Myocyte (in vitro differentiated cells): ENCODE measurements at places on chromosomes 6 and 20. TPM values are rescaled to one million over a fixed set of nuclear protein-coding genes. Genes with fewer than 3 reads are reported as not detected.

DNA sequence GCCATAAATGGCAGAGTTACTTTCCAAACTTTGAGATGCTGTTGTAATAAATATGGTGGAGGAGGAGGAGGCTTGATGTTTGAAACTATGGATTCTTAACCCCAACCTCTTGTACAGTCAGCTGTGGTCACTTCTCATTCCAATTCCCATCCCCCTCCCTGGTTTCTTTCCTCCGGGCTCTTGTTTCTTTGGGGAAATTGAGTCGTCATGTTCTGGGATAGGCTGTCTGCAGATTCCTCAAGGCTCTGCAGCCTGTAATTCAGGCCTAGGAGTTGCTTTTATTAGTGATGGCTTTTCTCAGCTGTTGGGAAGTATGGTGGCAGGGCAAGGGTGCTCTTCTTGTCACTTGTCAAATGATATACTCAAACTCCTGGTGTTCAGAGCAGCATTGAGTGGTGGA, 2.6 kb downstream of the PTK7 start:
- DNase-seq, result peak; percentile 40

DNA sequence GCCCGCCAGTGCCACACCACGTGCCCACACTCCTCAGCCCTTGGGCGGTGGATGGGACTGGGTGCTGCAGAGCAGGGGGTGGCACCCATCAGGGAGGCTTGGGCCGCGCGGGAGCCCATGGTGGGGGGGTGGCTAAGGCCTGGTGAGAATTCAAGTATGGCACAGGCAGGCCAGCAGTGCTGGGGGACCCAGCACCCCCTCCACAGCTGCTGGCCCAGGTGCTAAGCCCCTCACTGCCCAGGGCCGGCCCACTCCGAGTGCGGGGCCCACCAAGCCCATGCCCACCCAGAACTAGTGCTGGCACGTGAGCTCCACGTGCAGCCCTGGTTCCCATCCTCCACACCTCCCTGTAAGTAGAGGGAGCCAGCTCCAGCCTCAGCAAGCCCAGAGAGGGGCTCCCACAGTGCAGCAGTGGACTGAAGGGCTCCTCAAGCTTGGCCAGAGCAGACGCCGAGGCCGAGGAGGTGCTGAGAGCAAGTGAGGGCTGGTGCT, 1091.1 kb upstream of the GJE1 start:
- DNase-seq, result no peak

GRCh38 chr20:43151256-43151655, 38.5 kb downstream of the PTPRT start:
- no peak for DNase-seq

DNA sequence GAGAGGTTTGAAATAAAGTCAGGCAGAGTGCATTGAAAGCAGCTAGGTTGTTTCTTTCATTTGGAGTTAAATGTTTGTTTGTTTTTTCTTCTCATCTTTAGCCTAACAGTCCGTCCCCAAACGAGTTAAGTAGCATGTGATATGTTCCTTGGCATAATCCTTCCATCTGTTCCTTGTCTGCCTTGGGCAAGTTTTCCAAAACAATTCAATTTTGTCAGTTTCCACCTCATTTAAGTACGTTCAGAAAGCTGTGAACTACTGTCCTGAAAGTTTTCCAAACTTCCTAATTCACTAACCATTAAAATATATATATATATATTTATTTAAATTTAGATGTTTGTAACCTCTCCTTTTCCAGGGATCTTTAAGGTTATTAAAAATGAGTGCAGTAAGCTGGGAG, 61.8 kb upstream of the HDAC2 start:
- DNase-seq, result no peak

CASP8AP2 gene
- total RNA-seq, result 11.1 and 12.4 TPM in 2 replicates
